ENCODE measurements at places on chromosomes 6 and 20.
A peak's percentile ranks its signal among the peaks of the same experiment; 100 is the strongest.

GRCh38 chr6:36219081-36219480, 22.5 kb downstream of the BRPF3 start:
- DNase-seq: no peak

GRCh38 chr20:63028461-63028921, 21.7 kb upstream of the BHLHE23 start:
- no peak for DNase-seq

GRCh38 chr6:16540804-16541752, 220.2 kb downstream of the ATXN1 start:
- DNase-seq: no peak

- DNase-seq: no peak
These were observed 56.5 kb downstream of the ARMC2 start for GRCh38 chr6:108904741-108905140.

DNA sequence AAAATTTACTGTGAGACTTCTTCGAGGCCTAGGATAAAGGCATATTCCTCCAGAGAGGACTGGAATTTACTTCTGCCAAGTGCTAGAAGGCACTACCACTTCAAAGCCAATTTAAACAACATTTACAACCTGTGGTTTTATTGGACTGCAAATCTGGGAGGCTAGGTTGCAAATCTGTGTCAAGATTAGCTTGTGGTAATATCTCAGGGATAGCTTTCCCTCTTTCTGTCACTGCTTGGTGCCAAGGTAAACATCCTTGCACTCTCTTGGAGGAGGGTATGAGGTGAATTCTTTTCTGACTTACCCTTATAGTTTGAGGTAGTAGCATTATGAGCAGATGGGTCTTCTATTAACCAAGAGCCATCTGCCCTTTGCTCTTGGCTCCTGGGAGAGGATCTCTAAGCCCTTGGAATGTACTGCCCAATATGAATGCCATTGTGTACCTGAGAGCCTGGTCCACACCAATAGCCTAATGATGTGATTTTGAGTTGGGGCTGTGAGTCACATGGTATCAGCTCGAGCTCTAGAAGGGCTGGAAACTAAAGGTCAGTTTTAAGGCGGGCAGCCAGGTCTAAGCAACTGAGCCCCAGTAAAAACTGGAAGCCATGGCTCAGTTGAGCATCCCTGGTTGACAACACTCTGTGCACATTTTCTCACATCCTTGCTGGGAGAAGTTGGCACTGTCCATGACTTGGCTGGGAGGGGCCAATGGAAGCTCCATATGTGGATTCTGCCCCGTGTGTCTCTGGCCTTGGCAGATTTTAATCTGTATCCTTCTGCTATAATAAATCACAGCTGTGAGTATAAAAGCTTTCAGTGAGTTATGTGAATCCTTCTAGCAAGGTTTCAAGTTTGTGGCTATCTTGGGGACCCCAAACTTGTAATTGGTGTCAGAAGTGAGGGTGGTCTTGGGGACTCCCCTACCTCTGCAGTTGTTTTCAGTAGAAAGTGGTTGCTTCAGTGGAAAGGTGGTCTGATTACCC, 188.1 kb downstream of the UBE3D start:
- no peak for DNase-seq

GRCh38 chr6:137973201-137973600, 106.1 kb downstream of the TNFAIP3 start:
- DNase-seq: no peak

DNA sequence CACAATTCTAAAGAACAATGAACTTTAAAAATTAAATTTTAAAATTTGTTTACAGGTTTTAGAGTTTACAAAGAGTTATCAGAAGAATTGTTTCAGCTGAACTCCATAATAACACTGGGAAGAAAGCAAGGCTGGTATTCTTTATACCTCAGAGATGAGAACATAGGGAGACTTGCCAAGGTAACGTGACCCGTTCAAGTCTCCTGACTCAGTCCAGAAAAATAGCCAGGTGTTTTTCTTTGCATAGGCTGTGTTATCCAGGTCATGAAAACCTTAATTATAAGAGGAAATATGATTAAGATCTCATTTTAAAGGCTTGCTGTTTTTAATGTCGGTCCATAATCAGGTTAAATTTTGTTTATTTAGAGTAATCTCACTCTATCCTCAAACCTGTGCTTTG, 8.5 kb upstream of the C6orf141 start:
- DNase-seq: peak; percentile 21

GRCh38 chr6:73610444-73611275, 43.1 kb downstream of the SLC17A5 start:
- no peak for DNase-seq

DNA sequence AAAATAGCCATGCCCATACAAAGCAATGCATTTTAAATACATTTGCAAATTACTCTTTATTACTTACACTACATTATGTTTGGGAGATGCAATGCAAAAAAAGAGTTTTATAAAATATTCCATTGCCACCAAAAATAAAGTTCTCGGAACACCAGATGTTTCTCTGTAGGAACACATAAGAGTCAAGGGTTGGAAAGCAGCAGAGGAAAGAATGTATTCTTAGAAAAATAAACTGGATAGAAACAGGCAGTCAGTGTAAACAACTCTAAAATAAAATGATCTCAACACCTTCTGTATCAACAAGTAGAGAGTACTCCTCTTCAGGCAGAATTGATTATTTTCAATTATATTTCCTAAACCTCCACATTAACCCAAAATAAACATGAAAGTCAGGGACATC, 28.1 kb downstream of the KIF13A start:
- DNase-seq: no peak

DNA sequence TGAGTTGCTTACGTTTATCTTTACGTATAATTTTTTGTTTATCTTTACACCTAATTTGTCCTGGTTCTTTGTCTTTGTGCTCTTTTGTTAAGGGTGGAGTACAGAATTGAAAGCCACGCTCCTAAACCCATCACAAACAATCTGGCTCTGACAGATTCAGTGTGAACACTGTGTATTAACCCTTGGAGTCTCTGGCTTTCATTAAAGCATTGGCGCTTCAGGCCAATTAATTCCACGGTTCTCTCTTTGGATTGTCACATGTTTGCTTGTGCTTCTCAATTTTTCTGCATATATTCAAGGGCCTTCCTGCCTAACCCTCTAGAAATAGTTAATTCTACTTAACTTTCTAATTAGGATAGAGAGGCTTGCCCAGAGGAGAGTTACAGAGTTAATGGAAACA, 38.6 kb downstream of the NKX2-4 start:
- no peak for DNase-seq

- DNase-seq: no peak
These were observed 29.4 kb downstream of the HTR1B start for GRCh38 chr6:77433888-77434287.

GRCh38 chr20:8131598-8132483, at the start of gene PLCB1:
Gene PLCB1 (plus strand): TSS chr20:8132266. CDS start chr20:8132652, 386 bp downstream.
- peak; percentile 74 for DNase-seq

DNA sequence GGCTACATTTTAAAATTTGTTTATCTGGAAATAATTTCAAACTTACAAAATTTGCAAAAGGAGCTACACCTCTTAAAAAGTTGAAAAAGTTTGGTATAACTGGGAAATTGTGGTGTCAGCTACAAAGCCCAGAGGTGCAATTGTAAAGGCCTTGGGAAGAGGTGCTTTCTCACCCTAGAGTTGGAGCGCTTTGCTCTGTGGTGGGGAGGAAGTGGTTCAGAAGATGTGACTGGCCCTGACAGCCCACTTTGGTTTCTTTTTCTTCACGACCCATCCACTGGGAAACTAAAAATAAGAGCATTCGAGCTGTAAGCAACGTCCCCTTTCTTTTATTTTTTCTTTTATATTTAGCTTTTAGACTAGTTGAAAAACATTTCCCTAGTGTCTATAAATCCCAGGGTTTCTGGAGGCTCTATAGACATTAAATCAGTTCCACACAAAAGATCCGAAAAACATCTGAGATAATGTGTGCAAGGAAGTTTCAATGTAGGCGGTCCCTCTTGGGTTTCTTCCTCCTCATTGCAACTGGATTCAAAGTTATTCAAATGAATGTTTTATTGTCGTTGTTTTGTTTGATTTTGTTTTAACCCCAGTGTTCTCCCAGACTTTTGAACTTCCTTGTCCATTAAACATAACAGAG, 397.8 kb downstream of the KIF16B start:
- no peak for DNase-seq

DNA sequence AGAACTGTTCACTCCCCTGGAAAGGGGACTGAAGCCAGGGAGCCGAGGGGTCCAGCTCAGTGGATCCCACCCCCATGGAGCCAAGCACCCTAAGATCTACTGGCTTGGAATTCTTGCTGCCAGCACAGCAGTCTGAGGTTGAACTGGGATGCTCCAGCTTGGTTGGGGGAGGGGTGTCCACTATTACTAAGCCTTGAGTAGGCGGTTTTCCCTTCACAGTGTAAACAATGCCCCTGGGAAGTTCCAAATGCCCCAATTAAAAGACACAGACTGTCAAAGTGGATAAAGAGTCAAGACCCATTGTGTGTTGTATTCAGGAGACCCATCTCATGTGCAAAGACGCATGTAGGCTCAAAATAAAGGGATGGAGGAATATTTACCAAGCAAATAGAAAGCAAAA, 150.2 kb downstream of the LPA start:
- no peak for DNase-seq

GRCh38 chr6:63415286-63415685, 95.5 kb upstream of the LGSN start:
- no peak for DNase-seq

- DNase-seq: no peak
These were observed 111.7 kb downstream of the TRERF1 start for GRCh38 chr6:42339991-42340401.

DNA sequence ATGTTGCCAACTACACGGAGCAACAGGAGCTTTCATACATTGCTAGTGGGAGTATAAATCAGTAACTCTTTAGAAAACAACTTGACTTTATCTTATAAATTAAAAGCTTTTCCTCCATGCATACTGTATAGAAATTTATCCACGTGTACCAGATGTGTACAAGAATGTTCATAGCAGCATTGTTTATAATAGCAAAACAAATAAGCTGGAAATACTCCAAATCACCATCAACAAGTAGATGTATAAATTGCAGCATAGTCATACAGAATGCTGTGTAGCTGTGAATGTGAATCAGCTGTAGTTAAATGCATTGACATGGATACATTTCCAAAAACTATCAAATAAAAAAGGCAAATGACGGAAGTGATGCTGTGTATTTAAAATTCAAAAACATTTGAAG, 6.0 kb downstream of the PSMF1 start:
- no peak for DNase-seq

GRCh38 chr6:163192591-163192990, 221.9 kb upstream of the QKI start:
- no peak for DNase-seq

- no peak for DNase-seq
These were observed 231.8 kb upstream of the RREB1 start for GRCh38 chr6:6875818-6876470.

GRCh38 chr20:53613748-53614147, 20.1 kb upstream of the ZNF217 start:
- DNase-seq: no peak

DNA sequence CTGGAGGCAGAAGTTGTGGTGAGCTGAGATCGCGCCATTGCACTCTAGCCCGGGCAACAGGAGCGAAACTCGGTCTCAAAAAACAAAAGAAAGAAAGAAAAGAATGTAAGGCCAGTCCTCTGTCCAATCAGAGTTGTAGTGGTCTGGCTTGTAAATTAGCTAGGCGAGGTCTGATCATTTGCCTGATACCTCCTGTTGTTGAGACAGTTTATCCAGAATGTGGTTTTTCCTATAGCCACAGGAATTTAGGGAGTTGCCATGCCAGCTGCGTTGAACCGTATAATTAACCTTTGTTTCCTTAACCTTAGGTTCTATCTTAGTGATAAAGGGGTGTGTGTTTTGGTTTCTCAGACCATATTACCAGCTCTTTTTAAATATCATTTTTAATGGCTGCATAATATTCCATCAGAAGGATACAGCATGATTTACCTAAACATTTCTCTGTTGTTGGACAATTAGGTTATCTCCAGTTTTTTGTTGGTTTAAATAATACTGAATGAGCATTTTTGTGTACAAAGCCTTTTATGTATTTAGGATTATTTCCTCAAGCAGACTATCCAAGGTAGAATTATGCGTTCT, 11.7 kb upstream of the PPARD start:
- DNase-seq: no peak

GRCh38 chr6:145539831-145540230, 195.5 kb downstream of the EPM2A start:
- DNase-seq: no peak

DNA sequence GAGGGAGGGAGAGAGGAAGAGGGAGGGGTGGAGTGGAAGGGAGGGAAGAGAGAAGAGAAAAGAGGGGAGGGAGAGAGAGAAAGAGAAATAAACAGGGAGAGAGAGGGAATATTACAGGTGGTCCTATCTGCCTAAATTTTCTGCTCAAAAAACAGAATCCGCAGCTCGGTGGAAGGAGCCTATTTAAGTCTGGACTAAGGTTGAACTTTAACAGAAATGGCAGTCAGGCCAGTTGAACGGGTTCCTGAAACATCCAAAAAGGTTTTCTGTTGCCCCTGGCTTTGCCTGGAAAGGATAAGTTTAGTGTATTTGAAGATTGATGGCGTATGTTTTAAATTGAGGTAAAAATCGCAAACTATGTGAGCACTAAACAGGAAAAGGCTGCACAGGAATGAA, 2.2 kb downstream of the TFAP2B start:
- DNase-seq: no peak

- DNase-seq: peak; percentile 69
These were observed 27.8 kb downstream of the CCN2 start for GRCh38 chr6:131923356-131923755.

- DNase-seq: no peak
These were observed 13.4 kb upstream of the BNIP5 start for GRCh38 chr6:36350082-36350481.

- DNase-seq: no peak
These were observed 78.8 kb downstream of the COL19A1 start for GRCh38 chr6:69945192-69945591.

DNA sequence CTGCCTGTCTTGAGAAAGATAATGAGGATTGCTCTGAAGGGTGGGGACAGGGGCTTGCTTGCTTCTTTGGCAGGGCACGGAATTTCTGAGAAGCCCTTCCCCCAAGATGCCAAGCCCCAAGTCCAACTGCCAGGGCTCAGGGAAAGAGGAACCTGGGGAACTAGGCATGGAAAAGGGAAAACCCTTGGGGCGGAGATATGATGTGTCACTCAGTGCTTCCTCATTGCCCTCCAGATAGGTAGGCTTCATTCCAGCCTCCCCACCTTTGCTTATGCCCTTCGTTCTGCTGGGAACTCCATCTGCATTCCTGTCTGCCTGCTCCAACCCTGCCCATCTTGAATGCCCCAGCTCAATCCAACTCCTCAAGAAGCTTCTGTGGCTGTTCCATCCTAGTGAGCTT, 61.2 kb downstream of the VEGFA start:
- DNase-seq: no peak

- DNase-seq: peak; percentile 12
These were observed at the start of gene SCUBE3 for GRCh38 chr6:35213824-35214756. Gene SCUBE3 (plus strand): TSS chr6:35213956. CDS start chr6:35214419, 463 bp downstream.

- DNase-seq: no peak
These were observed 37.8 kb downstream of the RREB1 start for GRCh38 chr6:7145585-7145884.

GRCh38 chr6:2478200-2478599, 232.8 kb upstream of the GMDS start:
- DNase-seq: no peak

- DNase-seq: no peak
These were observed 45.1 kb downstream of the TRERF1 start for GRCh38 chr6:42406306-42407280.

Data from NCI-H1930 (cell line).